ENCODE measurements at places on chromosomes 2 and 18.

DNA sequence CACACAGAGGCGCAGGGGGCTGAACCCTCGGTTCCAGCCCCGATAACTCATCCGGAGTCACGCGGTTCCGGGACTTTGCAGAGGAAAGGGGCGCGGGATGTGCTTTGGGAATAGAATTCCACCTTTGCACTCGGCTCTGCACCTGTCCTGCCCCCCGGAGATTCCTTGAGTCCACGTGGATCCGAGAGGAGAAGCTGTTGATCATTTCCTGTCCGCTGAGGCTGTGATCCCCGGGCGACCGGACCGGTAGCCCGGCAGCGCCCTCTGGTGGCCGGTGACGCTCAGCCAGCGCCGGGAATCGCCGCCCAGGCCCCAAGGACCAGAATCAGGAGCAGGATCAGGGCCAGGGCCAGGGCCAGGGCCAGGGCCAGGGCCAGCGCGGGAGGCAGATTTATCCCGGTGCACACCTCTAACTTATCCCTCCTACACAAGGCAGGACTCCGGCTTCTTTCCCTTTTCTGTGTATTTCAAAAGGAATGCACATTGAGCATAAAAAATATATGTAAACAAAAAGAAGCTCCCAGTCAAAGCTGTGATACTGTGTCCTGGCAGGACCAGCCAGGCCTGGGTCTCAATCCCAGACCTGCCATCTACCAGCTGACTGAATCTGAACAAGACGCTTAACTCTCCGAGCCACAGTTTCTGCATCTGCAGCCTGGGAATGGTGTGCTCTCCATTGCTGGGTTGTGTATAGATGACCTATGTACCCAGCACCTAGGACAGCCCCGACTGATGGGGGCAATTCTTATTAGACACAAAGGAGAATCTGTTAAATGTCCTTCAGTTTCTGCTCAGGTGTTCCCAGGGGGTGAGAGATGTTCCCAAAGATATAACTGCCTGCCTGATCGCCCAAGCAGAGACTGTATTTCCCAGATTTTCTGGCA lies 8.5 kb upstream of the SPATA3 start:
- peak; percentile 55 for DNase-seq

- no peak for DNase-seq
Observed at GRCh38 chr2:196566961-196567666, 72.4 kb upstream of the CCDC150 start.

DNA sequence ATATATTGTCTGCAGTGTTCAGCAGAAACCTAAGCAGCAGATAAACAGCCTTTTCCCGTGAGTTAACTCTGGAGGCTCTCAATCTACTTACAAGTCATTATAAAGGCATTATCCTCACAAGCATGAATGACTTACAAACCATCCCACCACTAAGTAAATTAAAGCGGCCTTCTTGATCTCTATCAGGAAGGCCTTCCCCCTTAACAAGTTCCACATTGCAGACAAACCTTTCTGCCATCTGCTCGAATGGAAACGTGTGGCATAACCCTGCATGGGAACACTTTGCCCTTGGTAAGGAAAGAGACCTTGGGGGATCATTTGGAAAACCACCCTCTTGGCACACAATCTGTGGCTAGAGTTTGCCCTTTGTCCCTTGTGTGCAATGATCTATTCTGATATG lies 199.5 kb downstream of the OSR1 start:
- DNase-seq, result no peak

DNA sequence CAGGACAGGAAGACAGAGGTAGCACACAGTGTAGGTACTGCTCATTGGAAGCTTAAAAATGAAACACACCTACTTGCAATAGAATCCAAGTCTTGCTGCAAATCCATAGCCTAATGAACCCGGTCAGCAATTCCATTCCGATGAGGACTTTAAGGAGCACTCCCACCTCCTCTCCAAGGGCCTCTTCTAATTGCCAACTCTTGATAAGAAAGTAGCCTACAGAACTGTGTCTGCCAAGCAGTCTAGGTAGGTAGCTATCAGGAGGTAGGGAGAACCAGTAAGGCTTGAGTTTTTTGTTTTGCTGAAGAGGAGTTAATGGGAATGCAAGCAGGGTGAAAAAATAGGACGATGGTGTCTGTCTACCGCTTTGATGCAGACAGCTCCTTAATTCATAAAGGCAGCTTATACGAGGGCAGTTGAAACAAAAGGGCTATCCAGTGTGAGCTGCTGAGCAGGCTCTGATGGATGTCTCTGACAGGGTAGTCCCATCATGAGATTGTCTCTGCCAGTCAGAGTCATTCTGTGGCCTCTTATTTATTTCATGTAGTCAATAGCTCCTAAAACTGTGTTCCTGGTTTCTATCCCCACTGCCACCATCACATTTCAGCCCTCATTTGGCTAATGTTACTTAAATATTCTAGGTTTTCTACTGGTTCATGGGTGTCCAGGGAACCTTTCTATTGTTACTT lies 155.6 kb upstream of the DNMT3A start:
- DNase-seq, result no peak

DNA sequence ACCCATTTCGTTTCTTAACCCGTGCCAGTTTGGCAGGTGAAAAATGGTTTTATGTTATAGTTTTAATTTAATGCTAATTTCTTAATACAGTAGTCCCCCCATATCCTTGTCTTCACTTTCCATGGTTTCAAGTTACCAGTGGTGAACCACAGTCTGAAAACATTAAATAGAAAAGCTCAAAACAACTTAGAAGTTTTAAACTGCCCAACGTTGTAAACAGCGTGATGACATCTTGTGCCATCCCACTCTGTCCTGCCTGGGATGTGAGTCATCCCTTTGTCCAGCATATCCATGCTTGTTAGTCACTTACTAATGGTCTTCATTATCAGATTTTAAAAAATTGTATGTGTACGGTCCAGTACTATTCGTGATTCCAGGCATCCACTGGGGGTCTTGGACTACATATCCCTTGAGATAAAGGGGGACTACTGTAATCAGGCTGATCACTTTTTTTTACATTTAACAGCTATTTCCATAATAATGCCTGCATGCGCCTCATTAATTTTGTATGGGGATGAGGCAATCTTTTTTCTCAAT lies 31.9 kb downstream of the SLC66A3 start:
- DNase-seq, result no peak

DNA sequence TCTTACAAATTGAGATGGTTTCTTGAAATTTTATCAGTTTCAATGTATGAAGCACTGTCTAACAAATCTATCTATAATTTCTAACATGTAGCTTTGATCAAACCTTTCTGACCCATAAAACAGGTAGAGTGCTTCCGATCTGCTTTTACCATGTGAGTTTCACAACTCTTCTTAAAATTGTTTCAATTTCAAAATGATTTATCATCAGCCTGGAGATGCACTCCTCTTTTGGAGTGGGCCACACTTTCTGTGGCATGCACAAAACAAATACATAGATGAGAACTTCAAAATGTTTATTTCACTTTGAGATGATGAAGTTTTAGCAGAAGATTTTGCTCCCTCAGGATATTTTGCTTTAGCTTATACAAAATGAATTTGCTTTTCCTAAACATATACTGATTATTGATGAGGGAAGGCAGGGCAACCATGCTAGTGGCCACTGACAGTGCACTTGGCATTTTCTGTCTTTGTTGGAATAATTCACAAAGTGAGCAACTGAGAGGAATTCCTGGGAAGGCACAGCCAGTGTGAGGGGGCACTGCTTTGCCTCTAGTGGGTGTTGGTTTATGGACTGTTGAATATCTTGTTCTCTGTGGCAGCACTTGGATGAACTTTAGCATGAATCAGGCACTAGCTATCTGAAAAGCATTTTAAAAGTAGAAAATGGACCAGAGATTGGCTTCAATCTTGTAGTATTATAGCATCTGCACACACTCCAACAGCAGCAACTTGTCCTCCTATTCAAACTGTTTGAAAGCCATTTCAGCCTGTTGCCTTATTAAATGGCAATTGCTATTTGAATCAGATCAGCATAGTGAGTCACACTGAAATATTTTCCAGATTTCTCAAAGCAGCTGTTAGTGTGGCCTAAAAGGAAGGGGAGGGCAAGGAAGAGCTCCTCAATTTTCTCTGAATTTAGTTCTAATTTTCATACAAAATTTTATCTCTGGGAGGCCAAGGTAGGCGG lies 193.2 kb downstream of the CCDC85A start:
- DNase-seq, result no peak

DNA sequence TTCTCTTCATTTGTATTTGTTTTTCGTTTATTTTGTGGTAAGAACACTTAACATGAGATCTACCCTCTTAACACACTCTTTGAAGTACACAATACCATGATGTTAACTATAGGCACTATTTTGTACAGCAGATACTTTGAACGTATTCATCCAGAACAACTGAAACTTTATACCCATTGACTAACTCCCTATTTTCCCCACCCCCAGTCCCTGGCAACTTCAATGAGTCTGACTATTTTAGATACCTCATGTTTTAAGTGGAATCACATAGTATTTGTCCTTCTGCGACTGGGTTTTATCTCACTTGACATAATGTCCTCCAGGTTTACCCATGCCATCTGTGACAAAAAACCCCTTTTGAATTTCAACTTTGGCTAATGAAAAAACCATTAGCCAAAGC lies 356.3 kb upstream of the CDH20 start:
- DNase-seq, result no peak

DNA sequence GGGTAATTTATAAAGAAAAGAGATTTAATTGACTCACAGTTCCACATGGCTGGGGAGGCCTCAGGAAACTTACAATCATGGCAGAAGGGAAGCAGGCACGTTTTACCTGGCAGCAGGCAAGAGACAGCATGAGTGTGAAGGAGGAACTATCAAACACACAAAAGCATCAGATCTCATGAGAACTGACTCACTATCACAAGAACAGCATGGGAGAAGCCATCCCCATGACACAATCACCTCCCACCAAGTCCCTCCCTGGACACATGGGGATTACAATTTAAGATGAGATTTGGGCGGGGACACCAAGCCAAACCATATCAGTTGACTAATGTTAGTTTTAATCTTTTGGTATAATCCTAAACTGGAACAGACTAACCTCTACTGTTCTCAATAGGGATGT lies 49.1 kb upstream of the CPO start:
- DNase-seq, result no peak

GRCh38 chr2:144143294-144144151 lies 376.4 kb downstream of the ZEB2 start:
- no peak for DNase-seq

- DNase-seq, result no peak
Observed at GRCh38 chr2:232292395-232293154, 86.0 kb upstream of the ALPP start.

GRCh38 chr2:37569986-37570679 lies 101.3 kb downstream of the CDC42EP3 start:
- no peak for DNase-seq

DNA sequence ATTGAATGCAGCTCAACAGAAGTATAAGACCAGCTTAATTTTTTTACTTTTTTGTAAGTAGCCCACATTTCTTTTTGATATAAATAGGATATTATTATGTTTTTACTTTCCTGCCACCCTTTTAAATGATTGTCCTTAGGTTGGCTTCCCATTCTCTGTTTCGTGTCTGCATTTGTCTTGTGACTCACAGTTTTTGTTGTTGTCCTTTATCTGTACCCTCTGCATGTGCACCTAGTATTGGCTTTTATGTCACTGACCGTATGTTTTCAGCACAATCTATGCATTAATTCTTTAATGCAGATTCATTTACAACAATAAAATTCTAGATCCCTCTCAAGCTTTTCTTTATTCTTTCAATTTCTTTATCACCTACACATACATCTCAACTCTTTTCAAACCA lies 474.2 kb upstream of the FANCL start:
- DNase-seq, result no peak

GRCh38 chr2:98487806-98488189 lies 43.1 kb downstream of the INPP4A start:
- no peak for DNase-seq

- DNase-seq, result no peak
Observed at GRCh38 chr2:237271698-237272652, 142.0 kb downstream of the COL6A3 start.

DNA sequence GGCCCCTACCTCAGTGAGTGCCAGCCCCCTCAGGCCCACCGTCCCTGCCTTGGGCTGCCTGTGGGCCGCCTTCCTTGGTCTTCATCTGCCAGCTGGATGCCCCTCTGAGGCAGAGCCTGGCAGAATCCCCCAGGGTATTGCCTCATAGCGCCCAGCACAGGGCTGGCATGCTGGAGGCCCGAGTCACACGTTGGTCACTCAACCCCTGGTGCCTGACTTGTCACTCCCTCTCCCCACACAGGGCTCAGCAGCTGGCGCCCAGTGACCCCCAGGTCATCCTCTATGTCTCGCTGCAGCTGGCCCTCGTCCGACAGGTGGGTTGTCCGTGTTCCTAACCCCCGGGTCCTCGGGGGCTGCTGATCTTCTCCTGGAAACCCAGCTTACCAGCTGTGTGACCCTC lies 108.4 kb upstream of the MCFD2 start:
- DNase-seq, result no peak

DNA sequence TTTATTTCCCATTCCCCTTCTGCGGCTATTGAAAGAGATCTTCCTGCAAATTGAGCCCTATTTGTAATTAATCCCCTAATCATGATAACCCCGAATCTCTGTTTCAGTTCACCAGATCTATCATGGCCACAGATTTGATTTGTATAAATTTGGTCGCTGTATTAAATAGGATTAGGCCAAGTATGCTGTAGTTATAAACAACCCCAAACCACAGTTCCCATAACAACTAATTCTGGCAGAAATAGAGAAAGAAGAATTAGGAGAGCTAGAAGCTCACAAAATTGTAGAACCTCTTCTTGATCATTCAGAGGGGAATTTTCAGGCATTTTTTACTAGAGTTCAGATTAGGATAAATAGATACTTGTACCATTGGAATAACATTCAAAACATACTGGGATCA lies 433.7 kb upstream of the TNP1 start:
- no peak for DNase-seq

DNA sequence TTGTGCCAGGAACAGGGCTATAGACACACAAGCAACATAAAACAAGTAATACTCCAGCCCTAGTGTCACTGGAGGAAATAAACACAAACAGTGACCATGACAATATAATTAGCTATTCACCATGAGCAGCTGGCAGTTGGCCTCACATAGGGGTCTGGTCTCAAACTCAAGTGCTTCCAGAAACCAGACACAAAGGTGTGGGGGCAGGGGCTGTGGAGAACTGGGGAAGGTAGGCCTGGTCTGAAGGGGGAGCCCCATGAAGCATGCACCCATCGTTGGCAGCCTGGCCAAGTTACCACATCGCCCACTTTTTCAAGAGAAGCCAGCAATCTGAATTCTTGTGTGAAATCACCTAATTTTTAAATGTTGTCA lies 49.5 kb upstream of the SP3 start:
- no peak for DNase-seq

DNA sequence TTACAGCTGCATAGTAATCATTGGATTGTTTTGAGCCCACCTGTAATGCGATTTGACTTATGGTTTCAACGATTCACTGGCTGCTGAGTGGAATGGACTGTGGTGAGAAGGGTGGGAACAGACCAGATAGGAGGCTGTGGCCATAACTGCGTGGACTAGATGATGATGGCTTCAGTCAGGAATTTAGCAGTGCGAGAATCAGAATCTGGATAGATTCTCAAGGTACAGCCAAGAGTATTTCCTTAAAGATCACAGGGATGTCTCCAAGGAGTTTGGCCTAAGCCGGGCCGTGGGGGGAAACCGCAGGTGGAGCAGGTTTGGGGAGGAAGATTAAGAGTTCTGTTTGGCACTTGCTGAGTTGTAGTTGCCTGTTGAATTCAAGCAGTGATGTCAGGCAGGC lies 44.0 kb upstream of the CHMP1B start:
- no peak for DNase-seq
